ENCODE measurements at places on chromosomes 1 and 21.

DNA sequence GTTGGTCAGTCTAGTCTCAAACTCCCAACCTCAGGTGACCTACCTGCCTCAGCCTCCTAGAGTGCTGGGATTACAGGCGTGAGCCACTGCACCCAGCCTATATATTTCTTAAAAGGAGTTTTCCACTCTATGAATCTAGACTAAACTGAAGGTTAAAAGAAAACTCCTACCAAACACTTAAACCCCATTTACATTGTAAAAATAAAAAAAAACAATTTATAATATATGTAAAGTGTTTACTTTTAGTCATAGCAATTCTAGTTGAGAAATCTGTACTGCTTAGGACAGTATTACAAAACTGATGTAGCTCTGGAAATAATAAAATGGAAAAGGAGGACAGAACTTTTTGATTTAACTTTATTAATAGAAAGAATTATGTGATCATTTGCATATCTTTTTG lies 9.5 kb downstream of the ASB17 start:
- no peak for DNase-seq

DNA sequence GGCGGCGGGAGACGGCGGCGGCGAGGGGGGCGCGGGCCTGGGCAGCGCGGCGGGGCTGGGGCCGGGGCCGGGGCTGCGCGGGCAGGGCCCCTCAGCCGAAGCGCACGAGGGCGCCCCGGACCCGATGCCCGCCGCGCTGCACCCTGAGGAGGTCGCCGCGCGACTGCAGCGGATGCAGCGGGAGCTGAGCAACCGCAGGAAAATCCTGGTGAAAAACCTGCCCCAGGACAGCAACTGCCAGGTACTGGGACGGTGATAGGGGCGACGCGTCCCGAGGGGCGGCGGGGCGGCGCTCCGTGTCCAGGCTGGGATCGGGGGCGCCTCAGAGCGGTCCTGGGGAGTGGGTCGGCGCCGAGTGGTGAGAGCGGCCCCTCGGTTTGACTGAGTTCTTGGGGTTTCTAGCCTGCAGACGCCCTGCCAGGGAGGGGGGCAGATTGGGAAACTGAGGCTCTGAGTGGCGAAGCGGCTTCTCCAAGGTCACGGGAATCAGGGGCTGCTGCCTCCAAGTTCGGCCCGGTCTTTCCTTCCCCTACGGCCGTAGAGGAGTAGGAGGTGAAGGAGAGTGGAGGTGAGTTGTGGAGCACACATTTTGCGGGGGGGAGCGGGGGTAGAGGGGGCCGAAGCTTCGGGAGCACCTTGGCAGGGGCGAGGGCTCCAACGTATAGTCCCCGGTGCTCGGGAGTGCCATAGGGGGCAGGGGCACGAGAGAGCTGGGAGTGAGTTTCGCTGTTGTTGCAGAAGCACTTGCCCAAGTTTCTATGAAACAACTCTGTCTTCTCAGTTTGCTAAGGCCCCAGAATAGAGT lies 508 bp downstream of the RAVER2 start:
- DNase-seq = peak; percentile 12

GRCh38 chr1:59391212-59392179 lies 94.6 kb downstream of the FGGY start:
- no peak for DNase-seq

- DNase-seq = no peak
These were observed 19.8 kb upstream of the PTP4A2 start for GRCh38 chr1:31957701-31958674.

DNA sequence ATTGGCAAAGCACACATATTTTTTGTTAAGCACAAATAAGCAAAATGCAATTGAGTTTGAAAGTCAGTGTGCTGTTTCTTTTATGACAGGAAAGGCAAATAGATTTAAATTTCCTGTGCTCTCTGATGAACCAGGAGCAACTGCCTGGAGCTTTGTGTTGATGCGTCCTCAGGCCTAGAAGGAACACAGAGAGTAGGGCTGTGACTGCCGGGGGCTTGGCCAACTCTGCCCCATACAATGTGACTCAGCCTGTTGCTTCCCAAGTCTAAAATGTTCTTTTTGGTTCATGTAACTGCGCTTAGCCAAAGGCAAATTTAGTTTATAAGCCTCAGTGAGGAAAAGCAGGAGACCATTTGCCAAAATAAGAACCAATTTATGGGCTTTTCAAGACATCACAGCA lies 37.5 kb downstream of the TOR1AIP2 start:
- no peak for DNase-seq

DNA sequence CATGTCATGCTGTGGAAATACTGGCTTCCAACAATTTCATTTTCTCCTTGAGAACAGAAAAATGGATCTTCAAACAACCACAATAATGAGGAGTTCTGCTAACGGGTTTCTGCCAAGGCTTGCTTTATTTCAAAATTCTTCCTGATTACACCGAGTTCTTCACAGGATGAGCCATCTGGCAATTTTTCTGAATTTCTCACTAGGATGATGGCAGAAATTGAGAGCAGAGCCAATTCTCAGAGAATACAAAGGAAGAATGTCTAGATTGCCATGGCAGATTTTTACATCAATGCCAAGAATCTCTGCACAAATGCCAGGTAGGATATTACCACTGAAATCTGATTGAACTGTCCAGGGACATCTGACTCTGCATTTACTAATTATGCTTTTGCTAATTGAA lies 619.0 kb upstream of the CHRM3 start:
- DNase-seq = no peak

- no peak for DNase-seq
These were observed 51.6 kb upstream of the CNTN2 start for GRCh38 chr1:204991342-204991844.
